Activated CD4-positive, alpha-beta T cell treated with anti-CD3 and anti-CD28 coated beads, Interleukin-10, Interleukin-2, amounts not matched to agents 100 ng/mL and 50 ng/mL, durations not matched to agents 16 hours and 8 hours (primary cell): ENCODE measurements at places on chromosomes 13 and 19.

DNA sequence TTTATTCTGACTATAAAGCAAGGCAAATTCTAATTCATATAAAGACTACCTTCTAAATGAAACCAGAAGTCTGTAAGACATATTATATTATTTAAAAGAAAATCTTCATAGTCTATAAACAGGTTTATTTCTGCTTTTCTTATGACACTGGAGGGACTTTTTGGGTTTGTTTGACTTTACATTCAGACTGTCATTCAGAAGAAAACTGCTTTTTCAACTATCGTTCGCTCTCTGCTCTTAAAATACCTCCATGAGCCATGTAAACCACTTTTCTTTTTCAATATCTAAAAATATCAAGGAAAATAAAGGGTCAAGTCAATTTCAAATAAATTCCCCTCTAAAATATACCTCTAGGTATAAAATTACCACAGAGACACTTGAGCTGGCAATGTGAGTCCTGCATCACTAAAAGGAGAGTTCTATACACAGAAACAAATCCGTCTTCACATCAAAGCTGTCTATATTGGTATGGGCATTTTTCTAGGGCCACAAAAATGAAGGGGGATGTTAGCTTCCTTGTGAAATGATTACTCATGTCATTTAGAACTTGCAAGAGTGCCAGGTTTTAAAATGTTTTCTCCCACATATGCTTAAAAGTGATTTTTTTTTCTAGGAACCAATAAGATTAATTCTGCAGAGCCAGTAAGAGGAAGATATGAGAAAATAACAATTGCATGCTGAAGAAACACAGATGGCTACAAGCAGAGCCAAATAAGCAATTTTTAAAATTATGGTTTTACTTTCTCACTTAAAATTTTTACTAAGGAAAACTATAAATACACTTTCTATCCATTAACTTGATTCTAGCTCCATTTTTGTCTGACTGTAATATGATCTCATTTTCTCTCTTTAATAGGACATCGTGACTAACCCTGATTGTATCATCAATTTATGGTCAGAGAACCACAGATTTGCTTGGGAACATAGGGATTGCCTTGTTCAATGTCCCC, 181.8 kb downstream of the TBC1D4 start:
- DNase-seq = no peak

GRCh38 chr13:39956036-39956435, 300.6 kb downstream of the COG6 start:
- DNase-seq = peak; percentile 56

GRCh38 chr13:92346046-92346445, 880.6 kb upstream of the GPC6 start:
- no peak for DNase-seq

DNA sequence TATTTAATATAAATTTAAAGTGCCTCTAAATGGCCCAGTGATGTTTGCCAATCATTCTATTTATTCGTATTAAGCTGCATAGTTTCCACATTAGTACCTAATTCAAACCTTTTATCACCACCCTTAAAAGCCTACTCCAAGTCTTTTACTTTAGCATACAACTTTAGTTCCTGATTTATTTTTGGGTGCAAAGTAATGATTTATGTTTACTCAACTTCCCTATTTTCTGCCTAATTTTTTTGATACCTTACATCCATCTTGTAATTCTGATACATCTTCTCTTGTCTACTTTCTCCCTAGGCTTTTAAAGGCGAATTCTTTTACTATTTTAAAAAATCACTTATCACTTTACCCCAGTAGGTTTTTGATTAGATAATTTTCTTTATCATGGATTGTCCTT, 2651.1 kb upstream of the PCDH20 start:
- DNase-seq = no peak

- DNase-seq = peak; percentile 38
Observed at GRCh38 chr13:101267656-101268055, 148.7 kb downstream of the NALCN start.

- no peak for DNase-seq
Observed at GRCh38 chr13:98585398-98585754, 8.5 kb upstream of the STK24 start.

- DNase-seq = no peak
Observed at GRCh38 chr19:22620401-22620800, 13.7 kb upstream of the ZNF492 start.

DNA sequence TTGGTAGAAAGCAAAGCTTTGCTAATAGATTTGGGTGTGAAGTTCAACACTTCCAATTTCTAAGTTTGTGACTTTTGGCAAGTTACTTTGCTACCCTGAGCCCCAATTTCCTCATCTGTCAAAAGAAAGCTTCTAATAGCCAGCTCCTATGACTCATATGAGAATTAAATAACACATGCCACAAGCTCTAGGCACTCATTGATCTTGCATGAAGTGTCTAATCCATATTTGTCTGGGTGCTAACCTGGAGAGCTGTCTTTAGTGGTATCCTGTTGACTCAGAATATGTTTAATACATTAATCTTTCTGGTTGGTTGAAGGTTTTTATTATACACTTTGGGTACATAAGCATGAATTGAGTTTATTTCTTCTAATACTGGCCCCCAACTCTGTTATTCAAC, 188.8 kb downstream of the POSTN start:
- no peak for DNase-seq

DNA sequence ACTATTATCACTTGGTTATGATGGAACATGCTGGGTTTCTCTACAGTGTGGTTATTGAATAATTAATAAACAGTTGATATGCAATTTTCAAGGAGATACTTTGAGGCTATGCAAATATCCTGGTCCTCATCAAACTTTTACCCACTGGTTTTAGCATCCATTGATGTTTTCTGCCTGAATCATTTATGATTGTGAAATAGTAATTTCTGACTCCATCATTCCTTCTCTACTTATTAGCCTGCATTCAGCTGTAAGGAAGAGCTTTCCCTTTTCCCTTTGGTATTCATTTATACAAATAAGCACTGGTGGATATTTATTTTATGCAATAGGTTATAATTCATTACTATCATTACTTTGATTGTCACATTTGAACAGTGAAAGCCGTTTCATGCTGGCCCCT, 13.9 kb upstream of the DNAJC15 start:
- no peak for DNase-seq
